Activated CD4-positive, alpha-beta T cell treated with anti-CD3 and anti-CD28 coated beads, Interleukin-2, amount 50 U/mL, for 4 hours (primary cell): ENCODE measurements at places on chromosomes 3 and 15.

DNA sequence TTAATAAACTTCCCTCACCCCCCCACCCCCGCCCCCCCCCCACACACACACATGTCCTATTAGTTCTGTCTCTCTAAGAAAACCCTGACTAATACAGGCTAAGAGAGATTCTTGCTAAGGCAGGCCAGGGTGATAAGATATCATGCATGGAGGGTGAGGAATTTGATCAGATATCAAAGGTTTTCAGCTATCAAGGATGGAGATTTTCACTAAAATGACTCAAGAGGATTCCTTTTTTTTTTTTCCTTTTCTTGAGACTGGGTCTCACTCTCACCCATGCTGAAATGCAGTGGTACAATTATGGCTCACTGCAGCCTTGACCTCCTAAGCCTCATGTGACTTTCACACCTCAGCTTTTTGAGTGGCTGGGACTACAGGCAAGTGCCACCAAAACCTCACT, 14.9 kb upstream of the SENP7 start:
- DNase-seq: no peak

GRCh38 chr3:197001106-197001971, 28.3 kb downstream of the MELTF start:
- DNase-seq: no peak

DNA sequence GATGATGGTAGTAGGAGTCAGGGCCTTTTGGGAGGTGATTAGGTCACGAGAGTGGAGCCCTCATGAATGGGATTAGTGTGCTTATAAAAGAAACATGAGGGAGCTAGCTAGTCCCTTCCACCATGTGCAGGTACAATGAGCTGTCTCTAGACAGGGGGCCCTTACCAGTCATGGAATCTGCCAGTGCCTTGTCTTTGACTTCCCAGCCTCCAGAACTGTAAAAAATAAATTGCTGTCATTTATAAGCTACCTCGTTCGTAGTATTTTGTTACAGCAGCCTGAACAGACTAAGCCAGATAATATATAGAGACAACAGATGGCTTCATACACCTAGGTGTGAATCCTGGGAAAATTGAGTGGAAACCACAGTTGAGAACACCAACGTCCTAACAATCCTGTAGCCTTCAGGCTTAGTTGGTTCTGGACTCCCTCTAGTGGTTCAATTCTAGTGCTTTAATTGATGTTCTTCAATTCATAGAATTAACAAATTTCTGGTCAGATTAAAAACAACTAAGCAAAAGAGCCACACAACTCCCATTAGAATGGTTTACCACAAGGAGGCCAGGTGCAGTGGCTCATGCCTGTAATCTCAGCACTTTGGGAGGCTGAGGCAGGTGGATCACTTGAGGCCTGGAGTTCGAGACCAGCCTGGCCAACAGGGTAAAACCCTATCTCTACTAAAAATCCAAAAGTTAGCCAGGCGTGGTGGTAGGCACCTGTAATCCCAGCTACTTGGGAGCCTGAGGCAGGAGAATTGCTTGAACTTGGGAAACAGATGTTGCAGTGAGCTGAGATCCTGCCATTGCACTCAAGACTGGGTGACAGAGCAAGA, 21.3 kb upstream of the GATM start:
- no peak for DNase-seq

DNA sequence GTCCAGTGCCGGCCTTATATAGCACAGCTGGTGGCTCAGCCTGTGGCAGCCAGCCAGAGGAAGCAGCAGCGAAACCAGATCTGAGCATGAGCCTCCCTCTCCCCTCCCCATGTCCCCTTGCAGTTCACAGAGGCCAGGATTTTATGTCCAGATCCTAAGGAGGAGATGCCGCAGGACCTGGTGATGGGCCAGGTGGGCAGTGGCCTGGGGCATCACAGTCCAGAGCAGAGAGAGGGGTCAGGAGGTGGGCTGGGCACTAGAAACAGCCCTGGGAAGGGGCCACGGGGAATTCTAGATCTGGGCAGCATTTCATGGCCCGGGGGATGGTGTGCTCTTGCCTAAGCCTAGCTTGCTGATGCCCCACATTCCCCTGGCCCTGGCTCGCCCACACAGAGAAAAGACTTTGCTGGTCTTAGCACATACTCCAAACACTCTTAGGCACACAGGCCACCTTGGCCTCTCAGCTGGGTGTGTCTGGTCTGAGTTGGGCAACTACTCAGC, 259 bp upstream of the CILP start:
- no peak for DNase-seq

GRCh38 chr3:114712728-114713492, 419.1 kb downstream of the TIGIT start:
- no peak for DNase-seq

GRCh38 chr15:69076756-69077155, 62.3 kb downstream of the NOX5 start:
- no peak for DNase-seq

GRCh38 chr15:42053914-42054313, 33.1 kb upstream of the PLA2G4E start:
- DNase-seq: no peak

DNA sequence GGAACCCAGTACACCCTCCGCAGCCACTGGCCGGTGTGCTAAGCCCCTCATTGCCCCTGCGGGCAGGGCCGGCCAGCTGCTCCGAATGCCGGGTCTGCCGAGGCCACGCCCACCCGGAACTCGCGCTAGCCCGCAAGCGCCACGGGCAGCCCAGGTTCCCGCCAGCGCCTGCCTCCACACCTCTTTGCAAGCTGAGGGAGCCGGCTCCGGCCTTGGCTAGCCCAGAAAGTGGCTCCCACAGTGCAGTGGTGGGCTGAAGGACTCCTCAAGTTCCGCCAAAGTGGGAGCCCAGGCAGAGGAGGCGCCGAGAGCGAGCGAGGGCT, 81.4 kb upstream of the BCHE start:
- no peak for DNase-seq

DNA sequence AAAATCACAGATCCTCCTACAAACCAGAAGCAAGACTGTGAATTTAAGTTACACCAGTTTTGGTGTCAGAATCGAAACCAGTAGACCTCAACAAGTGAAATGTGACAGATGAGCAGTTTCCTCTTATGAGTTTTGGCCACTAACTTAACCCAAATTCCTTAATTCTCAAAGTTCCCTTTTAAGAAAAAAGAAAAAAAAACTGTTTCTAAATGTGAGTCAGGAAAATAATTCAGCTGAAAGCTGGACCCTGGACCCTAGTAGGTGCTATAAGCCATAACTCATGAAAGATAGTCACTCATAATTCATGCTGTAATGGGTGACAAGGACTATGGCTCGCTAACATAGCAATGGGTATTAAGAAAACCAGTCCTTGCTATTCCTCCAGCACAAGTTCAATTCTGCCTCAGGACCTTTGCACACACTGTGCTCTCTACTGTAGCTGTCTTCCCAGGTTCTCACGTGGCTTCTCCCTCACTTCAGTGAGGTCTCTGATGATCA, 9.0 kb upstream of the THRB start:
- no peak for DNase-seq

DNA sequence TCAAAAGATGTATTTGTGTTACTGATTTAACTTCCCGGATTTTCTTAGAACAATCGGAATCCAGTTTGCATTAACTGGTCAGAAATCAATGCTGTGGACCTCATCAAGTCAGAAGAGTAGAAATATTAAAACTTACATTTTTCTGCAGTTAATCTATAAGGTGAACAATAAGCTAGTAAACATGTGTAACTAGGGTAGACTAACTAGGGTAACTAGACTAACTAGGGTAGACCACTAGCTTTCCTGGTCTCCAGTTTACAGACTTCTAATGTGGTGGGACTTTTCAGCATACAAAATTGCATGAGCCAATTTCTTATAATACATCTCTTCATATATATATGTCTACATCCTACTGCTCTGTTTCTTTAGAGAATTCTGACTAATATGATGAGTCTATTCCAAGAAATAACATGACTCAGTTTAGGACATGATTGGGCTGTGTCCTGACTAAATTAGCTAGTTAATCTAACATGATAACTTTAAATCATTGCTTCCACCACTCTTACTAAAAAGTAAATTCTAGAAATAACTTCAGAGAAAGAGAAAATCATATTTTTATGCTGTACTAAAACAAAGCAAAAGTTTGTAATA, 5.3 kb downstream of the PLSCR2 start:
- no peak for DNase-seq

- DNase-seq: no peak
These were observed 20.6 kb upstream of the KCTD6 start for GRCh38 chr3:58471025-58471887.

DNA sequence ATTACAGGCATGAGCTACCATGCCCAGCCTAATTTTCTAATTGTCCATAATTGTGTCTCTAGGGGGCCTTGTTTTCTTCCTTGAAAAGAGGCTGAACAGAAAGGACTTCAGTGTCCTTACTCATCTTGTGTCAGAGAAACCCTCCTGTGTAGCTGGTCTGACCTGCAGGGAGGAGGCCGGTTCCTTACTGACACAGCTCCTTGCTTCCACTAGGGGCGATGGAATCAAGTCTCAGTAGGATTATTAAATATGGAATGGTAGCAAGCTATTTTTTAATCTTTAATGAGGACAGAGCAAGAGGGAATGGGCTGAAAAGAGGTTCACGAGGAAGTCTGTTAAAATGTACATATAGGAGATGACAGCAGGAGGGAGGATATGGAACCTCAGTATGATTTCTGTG, 8.6 kb downstream of the LPCAT4 start:
- DNase-seq: no peak

DNA sequence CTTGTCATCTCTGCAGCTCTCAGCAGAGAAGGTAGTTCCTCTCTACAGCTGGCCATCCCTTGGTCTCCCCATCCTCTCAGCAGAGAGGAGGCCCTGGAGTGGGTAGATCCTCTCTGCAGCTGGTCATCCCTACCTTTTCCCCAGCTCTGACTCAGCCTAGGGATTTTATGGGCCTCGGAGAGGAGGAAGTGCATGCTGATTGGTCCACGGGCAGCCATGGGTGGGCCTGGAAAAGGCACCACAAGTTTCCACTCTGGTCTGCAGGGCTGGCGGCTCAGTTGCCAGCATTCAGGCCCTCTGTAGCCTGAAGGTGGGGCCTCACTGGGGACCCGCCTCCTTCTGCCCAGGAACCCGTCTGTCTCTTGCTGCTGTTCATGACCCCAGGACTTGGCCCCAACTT, 36.9 kb downstream of the NR1D2 start:
- DNase-seq: no peak

DNA sequence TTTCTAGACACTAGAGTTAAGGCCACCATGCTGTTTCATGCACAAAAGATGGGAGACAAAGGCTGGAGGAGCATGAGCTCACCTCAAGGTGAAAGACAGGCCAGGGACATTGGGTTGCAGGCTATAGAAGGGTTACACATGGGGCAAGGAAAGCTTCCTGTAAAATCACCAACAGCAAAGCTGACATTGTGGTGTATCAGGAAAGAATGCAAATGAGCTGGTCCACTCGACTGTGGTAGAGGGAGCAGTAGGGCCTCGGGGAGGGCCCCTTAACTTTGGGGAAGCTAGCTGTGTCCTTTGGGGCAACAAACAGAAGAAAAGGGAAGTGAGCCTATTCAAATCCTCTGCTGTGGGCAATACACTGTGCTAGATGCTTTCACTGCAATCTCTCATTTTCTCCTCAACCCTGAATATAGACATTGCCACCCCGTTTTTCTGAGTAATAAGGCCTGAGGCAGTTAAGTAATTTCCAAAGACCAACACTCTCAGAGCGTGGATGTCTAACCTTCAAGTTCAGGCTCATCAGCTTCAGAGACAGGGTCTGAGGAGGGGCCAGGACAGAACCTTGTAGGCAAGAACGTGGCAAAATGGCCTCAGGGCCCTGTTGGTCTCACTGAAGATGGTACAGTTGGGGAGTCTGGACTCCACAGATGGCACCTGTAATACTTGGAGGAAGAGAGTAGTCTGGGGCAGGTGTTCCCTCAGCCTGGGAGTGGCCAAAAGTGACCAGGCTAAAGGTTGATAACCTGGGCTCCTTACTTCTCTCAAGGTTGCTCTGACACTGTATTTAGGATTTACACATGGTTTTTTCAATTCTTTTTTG, 24.1 kb downstream of the CX3CR1 start:
- DNase-seq: no peak

- DNase-seq: no peak
These were observed 3.6 kb upstream of the CHRM5 start for GRCh38 chr15:33964665-33965040.

GRCh38 chr3:41710646-41711388, 251.1 kb downstream of the ULK4 start:
- no peak for DNase-seq

DNA sequence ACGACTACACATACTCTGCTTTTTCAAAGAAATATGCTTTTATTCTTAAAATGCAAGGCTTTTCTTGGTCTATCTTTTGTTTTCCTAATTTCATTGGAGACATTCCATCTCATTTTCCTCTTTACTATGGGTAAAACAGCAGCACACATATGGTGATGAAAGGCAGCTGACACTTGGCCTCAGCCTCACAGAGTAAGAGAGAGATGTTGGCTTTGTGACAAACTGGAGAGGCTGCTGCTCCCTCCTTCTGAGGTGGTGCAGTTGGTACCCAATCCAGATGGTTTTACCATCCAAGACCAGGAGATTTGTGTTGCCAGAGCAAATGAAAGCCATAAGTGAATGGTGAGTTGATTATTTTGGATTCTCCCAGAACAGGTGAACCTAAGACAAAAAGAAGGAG, 13.2 kb upstream of the SLC2A2 start:
- DNase-seq: no peak

GRCh38 chr15:61124195-61124594, 104.9 kb downstream of the RORA start:
- DNase-seq: no peak

DNA sequence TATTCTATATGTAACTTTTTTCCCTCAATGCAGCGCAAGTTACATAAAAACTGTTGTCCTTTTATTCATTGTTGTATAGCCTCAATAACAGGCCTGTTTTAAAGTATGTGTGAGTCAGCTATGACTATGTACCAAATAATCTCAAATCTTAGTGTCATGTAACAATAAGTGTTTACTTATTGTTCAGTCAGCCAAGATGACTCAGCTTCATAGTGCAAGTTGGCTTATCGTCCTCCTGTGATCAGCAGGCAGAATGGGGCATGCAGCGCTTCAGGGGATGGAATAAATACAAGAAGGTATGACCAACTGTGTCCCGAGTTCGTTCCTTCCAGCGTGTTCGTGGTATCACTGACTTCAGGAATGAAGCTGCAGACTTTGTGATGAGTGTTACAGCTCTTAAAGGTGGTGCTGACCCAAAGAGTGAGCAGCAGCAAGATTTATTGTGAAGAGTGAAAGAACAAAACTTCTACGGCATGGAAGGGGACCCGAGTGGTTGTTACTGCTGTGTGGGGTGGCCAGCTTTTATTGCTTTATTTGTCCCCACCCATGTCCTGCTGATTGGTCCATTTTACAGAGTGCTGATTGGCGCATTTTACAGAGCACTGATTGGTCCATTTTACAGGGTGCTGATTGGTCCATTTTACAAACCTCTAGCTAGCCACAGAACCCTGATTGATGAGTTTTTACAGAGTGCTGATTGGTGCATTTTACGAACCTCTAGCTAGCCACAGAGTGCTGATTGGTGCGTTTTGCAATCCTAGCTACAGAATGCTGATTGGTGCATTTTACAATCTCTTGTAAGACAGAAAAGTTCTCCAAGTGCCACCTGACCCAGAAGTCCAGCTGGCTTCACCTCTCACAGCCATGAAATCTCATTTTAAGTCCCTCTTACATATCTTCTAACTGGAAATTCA, 1016.0 kb downstream of the MCTP2 start:
- DNase-seq: no peak
